Cardiac ventricle fibroblast (primary cell): ENCODE measurements at places on chromosomes 4 and X. TPM values are rescaled to one million over a fixed set of nuclear protein-coding genes. Genes with fewer than 3 reads are reported as not detected.

The MGARP gene
- 7.2 and 7.6 TPM in 2 replicates for total RNA-seq

The SMR3A gene
- total RNA-seq = not detected in 2 replicates

The VCX gene
- not detected in 2 replicates for total RNA-seq

The SSX3 gene
- not detected in 2 replicates for total RNA-seq

The HGFAC gene
- total RNA-seq = 0.06 TPM in 1 of 2 replicates, not detected in the other

The ADH1A gene
- total RNA-seq = not detected in 2 replicates

The CAPN6 gene
- 0.05 TPM in 1 of 2 replicates, not detected in the other for total RNA-seq

The DNAAF6 gene
- total RNA-seq = not detected in 2 replicates

The UGT2B28 gene
- not detected in 2 replicates for total RNA-seq

The TEX13C gene
- not detected in 2 replicates for total RNA-seq

The HTN1 gene
- total RNA-seq = not detected in 2 replicates

The ASB11 gene
- total RNA-seq = not detected in 2 replicates

The UGT8 gene
- total RNA-seq = not detected in 2 replicates

The KIAA1210 gene
- not detected in 2 replicates for total RNA-seq

The KLF8 gene
- 2.2 and 2.4 TPM in 2 replicates for total RNA-seq

The WDR44 gene
- total RNA-seq = 10.5 and 11.2 TPM in 2 replicates

The CENPI gene
- 0.44 and 1.9 TPM in 2 replicates for total RNA-seq

The GYPA gene
- total RNA-seq = not detected in 2 replicates

The ARX gene
- total RNA-seq = not detected in 2 replicates

The XAGE2 gene
- total RNA-seq = not detected in 2 replicates

The GLRA3 gene
- total RNA-seq = not detected in 2 replicates

The IL2 gene
- not detected in 2 replicates for total RNA-seq

The GRK4 gene
- total RNA-seq = 4.4 and 4.7 TPM in 2 replicates

The ANKRD50 gene
- total RNA-seq = 13.0 and 13.8 TPM in 2 replicates

The RBM47 gene
- total RNA-seq = 1.2 and 1.6 TPM in 2 replicates

The MAOA gene
- 106 and 121 TPM in 2 replicates for total RNA-seq

The PNMA6A gene
- total RNA-seq = 0.69 TPM in 1 of 2 replicates, not detected in the other

The DKK2 gene
- total RNA-seq = not detected in 2 replicates
